ENCODE measurements at places on chromosomes 2 and 18.

DNA sequence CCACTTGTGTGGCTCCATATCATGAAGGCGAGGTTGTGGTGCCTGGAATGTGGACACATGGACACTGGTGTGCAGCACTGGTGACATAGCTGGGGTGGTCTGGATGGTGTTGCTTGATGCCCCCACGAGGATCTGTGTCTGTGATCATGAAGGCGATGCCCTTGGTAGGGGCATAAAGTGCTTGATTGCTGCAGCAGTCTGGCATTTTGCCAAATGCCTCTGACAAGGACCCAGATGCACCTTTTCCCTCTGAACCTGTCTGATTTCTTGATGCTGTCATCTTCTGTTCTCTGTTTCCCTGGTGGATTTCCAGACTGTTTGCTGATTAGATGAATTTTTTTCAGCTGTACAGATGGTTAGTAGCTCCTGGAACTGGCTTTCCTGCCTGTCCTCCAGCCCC lies 752.0 kb upstream of the HS6ST1 start:
- DNase-seq: no peak

DNA sequence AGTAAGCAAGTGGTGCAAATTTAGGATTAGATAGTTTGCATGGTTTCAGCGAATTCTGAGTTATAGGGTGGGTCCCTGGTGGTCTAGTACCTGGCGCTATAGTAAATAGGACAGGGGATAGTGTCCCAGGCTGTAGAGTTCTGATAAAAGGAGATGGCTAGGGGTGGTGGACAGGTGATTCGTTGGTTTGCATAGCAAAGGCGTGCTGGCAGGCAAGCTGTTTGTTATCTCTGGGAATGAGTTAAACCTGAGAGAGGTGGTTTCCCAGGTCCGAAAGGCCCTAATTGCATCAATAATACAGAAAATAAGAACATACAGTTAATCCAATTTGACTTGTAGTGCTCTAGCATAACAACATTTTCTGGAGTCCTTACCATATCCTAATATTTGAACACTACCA lies 6.9 kb upstream of the ZDBF2 start:
- no peak for DNase-seq

DNA sequence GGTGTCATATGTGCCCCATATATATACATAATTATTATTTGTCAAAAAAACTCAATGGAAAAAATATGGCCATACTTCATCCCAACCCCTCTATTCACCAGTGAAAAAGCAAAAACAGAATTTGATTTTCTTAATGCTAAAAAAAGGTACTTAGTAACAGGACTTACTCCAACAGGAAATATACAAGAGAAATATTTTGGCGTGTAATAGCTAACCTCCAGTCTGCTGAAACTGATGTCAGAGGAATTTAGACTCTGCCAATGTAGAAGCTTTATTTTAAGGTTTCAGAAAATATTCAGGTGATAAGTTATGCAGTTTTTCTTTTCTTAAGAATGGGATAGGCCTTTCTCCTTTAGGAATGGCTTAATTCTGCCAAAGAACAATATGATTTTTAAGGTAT lies 72.6 kb downstream of the TMEFF2 start:
- DNase-seq: no peak

GRCh38 chr18:35808796-35809195 lies 163.7 kb upstream of the RMP24 start:
- no peak for DNase-seq

GRCh38 chr2:108288534-108289106 lies at the start of gene SULT1C2:
Gene SULT1C2 (plus strand): TSS chr2:108288895. CDS start chr2:108293668, 4,773 bp downstream.
- no peak for DNase-seq

DNA sequence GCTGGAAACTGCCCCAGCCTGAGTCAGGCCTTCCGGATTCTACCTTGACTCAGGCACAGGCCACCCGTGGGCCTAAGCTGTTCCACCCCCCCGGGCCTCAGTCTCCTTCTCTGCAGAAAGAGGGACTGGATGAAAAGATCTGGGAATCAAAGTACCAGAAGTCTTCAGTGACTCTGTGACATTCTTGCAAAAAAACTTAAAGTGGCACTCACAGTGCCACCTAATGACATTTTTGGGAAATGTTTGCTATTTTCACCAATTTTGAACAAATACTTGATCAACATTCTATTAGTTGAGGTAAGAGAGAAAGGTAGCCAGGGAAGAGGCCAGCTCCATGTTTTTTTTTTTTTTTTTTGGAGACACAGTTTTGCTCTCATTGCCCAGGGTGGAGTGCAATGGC lies 48.3 kb upstream of the ACAA2 start:
- DNase-seq: no peak

DNA sequence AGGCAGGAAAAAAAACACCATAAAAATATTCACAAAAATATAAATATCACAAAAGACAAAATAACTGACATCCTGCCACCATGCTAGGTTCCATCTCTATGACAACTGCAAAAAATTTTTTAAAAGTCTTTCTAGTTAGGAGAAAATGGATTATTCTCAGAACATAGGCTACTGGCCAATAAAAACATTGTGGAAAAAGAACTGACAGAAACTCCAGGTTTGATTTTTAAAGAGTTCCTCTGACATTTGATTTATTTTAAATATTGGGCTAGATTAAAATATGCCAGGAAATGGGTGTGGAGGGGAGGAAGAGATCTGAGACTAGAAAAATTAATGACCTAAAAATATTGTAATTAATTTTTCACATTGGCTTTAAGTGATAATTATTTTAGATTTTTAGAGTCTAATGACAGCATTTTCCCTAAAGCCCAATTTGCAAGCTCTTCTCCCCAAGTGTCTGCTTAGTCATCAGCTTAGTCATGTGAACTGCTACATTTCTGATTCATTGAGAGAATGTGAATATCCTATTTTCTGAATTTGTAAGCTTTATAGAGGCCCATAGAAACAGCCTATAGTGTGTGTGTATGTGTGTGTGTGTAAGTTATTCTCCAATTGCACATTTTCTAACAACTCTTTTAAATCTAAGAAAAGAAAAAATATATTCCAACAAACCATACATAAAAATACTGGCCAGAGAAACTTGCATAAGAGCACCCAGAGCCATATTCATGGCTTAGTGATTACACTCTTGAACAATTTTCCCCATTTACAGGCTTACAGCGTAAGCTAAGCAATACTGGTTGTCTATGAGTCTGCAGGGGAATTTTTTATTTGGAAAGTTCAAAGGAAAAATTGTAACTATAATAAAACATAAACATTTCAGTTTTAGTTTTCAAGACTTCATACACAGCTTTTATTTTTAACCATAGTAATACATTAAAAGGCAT lies 48.4 kb downstream of the TMEFF2 start:
- DNase-seq: no peak

GRCh38 chr18:51028201-51028805 lies 1.7 kb upstream of the SMAD4 start:
- DNase-seq: peak; percentile 79

- no peak for DNase-seq
These were observed 3.8 kb upstream of the FRZB start for GRCh38 chr2:182870227-182870626.

DNA sequence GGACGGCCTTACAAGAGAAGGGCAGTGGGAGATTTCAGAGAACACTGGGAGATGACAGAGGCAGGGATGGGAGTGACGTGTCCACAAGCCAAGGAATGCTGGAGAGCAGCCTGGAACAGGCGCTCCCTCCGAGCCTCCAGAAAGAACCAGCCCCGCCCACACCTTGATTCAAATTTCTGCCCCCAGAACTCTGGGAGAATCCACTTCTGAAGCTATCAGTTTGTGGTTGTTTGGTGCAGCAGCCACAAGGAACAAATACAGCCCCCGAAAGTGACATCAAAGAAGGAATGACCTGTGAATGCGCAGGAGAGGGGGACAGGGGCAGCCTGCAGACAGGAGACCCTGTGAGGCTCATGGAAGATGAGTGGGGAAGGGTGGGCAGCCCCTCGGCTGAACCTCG lies 67.3 kb downstream of the TWIST2 start:
- DNase-seq: no peak

DNA sequence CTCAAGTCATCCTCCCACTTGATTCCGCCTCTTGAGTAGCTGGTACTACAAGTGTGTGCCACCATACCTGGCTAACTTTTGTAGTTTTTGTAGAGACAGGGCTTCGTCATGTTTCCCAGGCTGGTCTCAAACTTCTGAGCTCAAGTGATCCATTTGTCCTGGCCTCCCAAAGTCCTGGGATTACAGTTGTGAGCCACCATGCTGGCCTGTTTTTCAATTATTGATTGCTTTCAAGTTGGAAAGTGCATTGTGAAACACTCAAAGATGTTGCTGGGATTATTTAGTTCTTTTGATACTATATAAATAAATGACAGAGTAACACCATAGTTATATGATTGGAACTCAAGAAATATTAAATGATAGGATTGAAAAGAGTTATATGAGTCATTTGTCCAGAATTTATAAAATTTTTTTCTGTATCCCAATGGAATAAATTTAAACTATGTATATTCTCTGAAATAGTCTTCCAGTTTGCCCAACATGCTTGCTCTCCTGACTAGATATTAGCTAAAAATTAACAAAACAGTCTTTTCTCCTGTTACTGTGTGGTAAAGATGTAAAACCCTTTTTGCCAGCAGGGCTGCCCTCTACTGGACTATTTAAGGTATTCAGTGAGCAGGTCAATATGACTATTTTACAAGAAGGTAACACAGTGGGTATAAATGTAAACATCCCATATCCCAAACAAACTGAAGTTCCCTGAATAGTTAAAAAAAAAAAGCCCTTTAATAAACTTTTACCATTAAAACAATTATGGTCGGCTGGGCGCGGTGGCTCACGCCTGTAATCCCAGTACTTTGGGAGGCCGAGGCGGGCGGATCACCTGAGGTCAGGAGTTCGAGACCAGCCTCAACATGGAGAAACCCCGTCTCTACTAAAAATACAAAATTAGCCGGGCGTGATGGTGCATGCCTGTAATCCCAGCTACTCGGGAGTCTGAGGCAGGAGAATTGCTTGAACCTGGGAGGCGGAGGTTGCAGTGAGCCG lies 42.7 kb downstream of the ACSL3 start:
- peak; percentile 57 for DNase-seq

DNA sequence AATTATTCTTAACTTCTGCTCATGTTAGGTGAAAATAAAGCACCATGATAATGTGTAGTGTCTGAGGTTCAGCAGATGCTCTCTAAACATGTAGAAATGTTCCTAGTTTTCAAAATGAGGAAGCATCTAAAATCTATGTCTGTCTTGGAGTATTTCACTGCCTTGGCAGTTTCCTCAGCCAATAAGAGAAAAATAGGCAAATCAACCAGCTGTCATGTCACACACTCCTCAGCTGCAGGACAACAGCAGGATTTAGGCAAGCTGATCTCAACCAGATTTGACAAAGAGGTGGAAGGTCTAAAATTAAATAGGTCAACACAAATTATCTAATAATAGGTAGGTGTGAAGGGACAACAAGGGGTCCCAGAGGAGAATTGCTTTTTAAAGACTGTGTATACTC lies 164.1 kb upstream of the BOD1L2 start:
- no peak for DNase-seq

GRCh38 chr2:26009567-26009963 lies 24.3 kb upstream of the RAB10 start:
- DNase-seq: no peak

GRCh38 chr2:228699400-228699799 lies 517.9 kb upstream of the SPHKAP start:
- no peak for DNase-seq
